Activated T-helper 1 cell treated with Interleukin-2 at 50 U/mL for 16 hours (primary cell): ENCODE measurements at places on chromosomes 13 and 19.

DNA sequence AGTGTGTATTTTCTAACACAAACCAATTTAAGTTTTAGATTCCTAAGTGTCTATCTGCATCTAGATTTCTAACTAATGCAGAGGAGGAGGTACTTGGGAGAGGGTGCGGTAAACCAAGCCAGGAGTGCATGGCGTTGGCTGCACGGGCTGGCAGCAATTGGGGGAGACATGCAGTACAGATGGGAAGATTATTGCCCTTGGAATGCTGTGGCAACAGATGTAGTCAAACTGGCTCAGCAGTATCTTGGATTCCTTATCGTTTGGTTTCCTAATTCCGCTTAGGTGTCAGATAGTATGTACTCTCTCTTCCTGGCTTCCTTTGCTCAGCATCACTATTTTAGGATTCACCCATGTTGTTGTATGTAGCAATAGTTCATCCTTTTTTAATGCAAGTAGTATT, 29.4 kb upstream of the STK24 start:
- DNase-seq = no peak

GRCh38 chr19:58570770-58571574, 2.2 kb downstream of the MZF1 start:
- no peak for DNase-seq

GRCh38 chr13:79226938-79227337, 179.1 kb downstream of the RBM26 start:
- no peak for DNase-seq

DNA sequence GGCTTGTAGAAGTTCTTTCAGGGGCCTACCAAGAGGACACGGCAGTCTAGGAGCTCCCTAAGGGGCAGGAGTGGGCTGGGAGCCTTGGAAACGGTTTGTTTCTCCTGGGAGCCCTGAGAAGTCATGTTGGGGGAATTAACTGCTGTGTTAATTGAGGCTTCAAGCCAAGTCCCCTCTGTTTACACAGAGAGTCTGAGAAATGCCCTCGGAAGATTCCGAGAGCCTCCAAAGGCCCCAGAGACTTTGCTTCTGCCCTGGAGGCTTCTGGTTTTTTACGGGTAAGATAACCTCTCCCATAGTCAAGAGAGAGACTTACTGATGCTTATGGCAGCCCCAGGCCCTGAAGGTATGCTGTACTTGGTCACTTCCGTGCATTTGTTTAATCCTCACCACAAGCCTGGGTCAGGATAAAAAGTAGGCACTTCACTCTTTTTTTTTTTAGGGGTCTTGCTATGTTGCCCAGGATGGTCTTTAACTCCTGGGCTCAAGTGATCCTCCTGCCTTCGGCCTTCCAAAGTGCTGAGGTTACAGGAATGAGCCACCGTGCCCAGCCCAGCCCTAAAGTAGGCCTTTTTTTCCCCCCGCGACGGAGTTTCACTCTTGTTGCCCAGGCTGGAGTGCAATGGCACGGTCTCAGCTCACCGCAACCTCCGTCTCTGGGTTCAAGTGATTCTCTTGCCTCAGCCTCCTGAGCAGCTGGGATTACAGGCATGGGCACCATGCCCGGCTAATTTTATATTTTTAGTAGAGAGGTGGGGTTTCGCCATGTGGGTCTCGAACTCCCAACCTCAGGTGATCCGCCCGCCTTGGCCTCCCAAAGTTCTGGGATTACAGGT, 15.2 kb downstream of the IER2 start:
- DNase-seq = no peak

DNA sequence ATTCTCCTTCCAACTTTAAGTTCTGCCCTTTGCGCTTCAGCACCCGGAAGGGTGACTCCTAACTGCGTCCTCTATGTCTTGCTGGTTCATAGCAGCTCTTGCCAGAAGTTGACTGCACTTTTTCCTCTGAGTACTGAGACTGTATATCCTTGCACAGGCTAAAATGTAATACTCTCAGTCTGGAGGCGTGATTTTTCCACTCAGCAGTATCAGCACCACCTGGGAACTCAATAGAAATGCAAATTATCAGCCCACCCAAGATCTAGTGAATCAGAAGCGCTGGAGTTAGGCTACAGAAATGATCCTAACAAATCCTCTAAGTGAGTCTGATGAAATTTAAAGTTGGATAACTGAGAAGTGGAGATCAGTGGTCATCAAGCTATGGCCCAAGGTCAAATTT, 1611.9 kb upstream of the SLC10A2 start:
- DNase-seq = no peak

GRCh38 chr13:110402299-110403069, 95.4 kb downstream of the COL4A2 start:
- DNase-seq = no peak

GRCh38 chr13:50596776-50597203, 246.7 kb downstream of the DLEU7 start:
- no peak for DNase-seq

GRCh38 chr13:87128036-87128435, 543.1 kb upstream of the SLITRK5 start:
- no peak for DNase-seq

- DNase-seq = no peak
Observed at GRCh38 chr19:17755977-17756670, 4.8 kb downstream of the FCHO1 start.

- DNase-seq = no peak
Observed at GRCh38 chr19:1423436-1424191, 14.6 kb upstream of the RPS15 start.

DNA sequence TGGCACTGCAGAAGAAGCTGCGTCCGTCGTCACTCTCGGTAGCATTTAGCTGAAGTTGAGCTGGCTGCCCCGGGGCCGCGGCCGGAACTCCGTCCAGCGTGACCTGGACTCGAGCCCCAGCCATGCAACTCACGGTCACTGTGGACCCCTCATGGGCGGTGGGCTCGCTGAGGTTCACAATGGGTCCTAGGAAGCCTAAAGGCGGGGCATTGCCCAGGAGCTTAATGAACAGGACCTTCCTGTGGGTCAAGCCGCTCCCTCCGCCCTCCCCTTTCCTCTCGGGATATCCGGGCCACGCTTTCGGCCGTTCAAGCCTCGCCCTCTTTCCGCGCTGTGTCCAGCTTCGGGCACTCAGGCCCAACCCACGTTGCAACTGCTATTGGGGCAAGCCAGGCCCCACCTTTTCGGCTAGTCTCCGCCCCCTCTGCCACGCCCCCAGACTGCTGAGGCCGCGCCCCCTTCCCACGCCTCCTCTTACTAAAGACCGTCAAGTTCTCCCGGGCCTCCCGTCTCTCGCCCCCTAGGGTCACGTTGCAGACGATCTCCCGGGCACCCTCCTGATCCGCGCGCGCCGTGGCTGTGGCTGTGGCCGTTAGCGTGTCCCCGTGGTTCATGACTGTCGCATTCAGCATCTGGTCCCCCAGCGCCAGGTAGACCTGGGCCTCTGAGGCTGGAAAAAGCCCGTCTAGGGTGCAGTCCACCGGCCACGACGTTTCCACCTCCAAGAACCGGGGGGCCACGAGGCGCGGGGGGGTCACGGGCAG, 1.4 kb upstream of the RAVER1 start:
- no peak for DNase-seq

DNA sequence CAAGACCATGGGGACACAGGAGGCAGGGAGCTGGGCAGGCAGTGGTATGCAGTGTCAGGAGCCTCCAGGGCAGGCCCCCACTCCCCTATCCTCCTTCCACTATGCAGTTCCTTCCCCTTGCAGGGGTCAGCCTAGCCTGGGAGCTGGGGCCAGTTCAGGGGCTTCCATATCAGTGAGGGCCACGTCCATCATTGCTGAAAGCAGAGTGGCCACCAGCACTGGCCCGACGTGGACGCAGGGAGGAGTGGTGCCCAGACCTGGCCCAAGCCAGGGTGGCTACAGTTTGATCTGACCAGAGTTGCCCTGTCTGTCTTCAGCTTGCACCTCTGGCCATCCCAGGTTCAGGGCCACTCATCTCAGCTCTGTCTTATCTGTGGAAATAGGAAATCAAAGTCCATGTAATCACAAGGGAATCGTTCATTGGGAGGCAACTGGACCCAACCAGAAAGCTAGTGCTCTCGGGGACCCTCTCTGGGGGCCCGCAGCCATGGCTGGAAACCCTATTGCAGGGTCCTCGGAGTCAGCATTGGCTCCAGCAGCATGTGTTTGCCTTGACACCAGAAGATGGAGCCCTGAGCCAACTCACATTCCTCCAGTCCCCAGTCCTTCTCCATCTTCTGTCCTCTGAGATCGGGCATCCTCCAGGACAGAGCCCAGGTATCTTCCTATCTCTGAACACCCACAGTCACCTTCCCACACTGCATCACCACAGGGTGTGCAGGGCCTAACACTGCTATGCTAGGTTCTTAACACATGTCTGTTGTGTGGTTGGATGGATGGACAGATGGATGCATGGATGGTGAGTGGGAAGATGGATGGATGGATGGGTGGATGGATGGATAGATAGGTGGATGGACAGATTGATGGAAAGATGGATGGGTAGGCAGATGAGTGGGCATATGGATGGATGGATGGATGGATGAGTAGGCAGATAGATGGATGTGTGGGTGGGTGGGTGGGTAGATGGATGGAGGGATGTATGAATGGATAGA, 75.7 kb upstream of the KCTD15 start:
- DNase-seq = no peak

DNA sequence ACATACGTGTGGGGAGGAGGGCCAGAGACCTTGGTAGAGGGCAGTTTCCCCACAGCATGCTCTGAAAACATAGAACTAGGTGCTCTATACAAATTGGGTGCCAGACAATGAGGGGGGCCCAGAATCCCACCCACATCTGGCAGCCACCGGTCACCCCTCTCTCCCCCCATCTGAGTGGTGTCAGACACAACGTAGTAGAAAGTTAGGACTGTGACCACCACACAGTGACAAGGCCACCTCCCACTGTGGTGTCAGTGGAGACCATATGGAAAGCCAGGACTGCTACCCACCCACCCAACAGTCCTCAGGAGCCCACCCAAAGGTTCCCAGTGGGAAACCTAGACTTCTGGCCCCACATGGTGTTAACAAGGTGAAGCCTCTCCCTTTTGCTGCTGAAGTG, 2.1 kb upstream of the ATP4B start:
- DNase-seq = no peak

GRCh38 chr13:89755729-89756492, 1591.6 kb upstream of the MIR17HG start:
- DNase-seq = no peak

DNA sequence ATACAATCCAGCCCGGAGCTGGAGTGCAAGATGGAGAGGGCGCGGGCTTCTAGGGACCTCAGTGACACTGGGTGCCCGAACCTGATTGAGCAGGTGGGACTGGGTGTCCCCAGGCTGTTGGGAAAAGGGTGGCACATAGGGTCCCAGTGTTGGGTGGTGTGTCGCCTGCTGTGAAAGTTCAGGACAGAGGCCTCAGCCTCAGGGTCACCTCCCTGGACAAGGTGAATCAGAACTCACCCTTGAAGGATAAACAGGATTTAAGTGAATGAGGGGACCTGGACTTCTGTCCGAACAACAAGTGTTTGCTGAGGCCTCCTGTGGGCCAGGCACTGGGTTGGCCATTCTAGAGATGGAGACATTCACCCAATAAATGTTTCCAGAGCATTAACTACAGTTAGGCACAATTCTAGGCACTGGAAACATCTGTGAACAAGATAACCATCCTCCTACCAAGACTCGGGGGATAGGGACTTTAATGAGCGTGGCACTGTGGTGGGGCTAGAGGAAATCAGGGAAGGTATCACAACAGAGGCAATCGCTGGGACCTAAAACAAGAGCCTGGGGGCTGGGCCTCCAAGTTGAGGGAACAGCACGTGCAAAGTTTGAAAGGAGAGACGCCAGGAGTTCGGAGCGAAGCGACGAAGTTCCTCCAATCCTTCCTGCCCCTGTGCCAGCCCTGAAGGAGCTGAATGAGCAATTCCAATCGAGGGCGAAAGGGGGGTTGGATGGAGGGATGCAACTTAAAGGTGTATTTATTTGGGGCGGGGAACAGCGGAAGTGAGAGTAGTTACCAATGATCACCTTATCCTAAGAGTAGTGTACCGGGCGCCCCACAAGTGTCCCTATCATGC, 921 bp upstream of the POLD1 start:
- DNase-seq = no peak

GRCh38 chr13:109211616-109212015, 574.8 kb downstream of the IRS2 start:
- no peak for DNase-seq

DNA sequence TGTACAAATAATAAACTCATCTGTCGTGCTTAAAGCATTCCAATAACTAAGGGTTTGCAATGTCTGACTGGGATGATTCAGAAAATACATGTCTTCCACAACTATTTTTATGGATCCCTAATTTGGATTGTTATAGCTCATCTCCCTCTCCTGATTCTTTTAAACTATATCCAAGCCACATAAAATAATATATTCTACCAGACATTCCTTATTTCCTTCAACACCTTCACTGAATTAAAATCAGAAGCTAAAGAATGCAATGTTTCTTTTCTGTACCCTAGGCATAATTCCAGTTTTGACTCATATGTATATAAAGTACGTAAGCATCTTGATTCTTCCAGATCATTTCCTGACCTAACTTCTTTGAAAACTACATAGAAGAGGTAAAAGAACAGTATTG, 420.4 kb downstream of the EFNB2 start:
- no peak for DNase-seq

GRCh38 chr13:80168089-80168850, 172.7 kb downstream of the SPRY2 start:
- no peak for DNase-seq

GRCh38 chr13:72208112-72208645, 341.2 kb upstream of the DACH1 start:
- DNase-seq = no peak
